NCI-H526 (cell line): ENCODE measurements at places on chromosomes 5 and 9.

DNA sequence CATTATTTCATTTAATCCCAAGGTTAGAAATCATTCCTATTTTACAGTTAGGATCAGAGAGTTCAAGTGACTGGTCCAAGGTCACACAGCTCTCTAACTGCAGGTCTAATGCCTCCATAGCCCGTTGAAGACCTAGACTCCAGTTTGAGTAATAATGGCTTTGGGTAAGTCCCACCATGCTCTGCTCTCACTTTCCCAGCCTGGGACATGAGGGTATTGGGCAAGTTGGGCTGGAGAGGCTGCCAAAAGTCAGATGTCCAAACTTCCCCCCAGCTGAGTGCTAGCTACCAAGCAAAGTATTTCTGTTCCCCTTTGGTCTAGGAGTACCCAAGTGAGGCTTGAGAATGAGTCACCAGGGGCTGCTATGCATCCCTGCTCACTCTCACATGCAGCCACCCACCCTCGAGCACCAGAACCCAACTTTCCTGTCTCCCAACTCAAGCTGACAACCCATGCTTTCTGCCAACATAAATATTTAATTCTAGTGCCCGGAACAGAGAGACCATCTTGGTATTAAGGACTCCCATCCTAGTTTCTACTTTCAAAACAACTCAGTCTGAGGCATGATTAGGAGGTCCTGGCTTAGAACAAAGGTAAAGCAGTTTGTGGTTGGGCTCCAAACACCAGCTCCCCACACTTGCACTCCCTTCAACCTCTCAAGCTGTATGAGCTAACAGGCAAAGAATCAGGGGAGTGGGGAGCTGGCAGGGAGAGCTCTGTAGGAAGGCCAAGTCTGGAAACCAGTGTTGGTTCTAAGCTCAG, 236.5 kb upstream of the TRIM32 start:
- no peak for DNase-seq

DNA sequence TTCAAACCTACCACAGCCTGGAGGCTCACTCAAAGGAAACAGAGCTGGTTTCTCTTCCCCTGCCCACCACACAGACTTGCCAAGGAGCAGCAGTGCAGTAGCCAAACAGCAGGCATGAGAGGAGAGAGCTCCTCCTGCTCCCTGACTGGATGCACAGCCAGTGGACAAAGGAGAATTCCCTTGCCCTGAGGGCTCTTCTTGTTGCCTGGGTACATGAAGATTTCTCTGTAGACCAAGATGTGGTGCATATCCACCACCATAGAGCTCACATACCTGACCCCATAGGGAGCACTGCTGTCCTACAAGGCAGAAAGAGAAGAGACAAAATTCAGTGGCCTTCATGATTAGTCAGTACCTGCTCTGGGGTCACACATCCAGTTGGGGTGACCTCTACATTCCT, 56.3 kb upstream of the SPATA31E1 start:
- DNase-seq: no peak

- DNase-seq: no peak
These were observed 538 bp upstream of the ARHGEF28 start for GRCh38 chr5:73625372-73625943.

GRCh38 chr9:120713257-120714087, 798 bp downstream of the MEGF9 start:
- peak; percentile 32 for DNase-seq

GRCh38 chr9:131731644-131732043, 8.2 kb downstream of the RAPGEF1 start:
- DNase-seq: no peak

- no peak for DNase-seq
These were observed 36.2 kb upstream of the UGCG start for GRCh38 chr9:111860443-111860842.

- DNase-seq: no peak
These were observed 46.5 kb downstream of the NKD2 start for GRCh38 chr5:1054799-1055775.

- no peak for DNase-seq
These were observed 26.0 kb upstream of the FCN2 start for GRCh38 chr9:134854541-134854981.
